Peyer's patch (tissue), 4 donors: ENCODE measurements at places on chromosomes 3 and 15.

GRCh38 chr3:192727032-192727847 is at the start of gene FGF12:
Gene FGF12 (minus strand): TSS chr3:192727541.
- no peak for DNase-seq

DNA sequence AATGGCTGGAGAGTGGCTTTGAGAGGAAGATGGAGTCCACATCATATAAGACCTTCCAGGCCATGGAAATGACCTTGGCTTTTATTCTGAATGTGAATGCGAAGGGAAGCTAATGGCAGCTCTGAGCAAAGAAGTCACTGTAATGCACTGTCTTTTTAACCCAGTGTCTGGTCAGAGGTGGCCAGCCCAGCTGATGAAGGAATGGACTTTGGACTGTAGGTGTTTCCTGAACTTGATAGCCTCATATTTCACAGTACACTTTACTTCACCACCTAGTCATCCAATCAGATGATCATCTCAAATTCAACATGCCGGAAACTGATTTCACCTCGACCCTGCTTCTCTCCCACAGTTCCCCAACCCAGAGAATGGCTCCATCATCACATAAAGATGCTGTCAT is 33.4 kb downstream of the DCLK3 start:
- no peak for DNase-seq

- DNase-seq: peak; percentile 64
Observed at GRCh38 chr3:4071481-4072184, 231.5 kb upstream of the SETMAR start.

DNA sequence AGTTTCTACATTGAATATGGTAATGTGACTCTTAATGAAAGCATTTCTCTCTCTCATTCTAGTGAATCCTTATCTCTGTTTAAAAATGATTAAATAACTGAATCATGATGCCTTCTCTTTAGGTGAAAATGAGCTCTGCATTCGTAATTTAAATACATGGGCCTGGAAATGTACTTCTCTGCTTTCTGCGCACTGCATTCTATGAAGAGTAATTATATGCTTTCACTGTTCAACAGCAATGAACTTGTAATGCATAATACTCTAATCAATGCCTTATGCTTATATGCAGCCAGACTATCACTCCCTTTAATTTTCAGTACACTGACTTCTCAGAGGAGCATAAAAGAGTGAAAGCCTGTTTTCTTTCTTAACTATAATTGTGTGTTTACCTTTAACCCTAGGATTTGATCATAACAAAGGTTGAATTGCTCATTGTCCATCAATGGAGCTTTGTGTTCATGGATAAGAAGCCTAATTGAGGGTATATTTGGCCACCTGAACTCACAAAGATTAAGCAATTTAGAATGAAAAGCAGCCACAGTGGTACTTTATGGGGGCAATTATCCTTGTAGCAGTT is 330.8 kb upstream of the PDZRN3 start:
- DNase-seq: no peak

GRCh38 chr3:27138562-27138961 is 230.6 kb downstream of the NEK10 start:
- no peak for DNase-seq

DNA sequence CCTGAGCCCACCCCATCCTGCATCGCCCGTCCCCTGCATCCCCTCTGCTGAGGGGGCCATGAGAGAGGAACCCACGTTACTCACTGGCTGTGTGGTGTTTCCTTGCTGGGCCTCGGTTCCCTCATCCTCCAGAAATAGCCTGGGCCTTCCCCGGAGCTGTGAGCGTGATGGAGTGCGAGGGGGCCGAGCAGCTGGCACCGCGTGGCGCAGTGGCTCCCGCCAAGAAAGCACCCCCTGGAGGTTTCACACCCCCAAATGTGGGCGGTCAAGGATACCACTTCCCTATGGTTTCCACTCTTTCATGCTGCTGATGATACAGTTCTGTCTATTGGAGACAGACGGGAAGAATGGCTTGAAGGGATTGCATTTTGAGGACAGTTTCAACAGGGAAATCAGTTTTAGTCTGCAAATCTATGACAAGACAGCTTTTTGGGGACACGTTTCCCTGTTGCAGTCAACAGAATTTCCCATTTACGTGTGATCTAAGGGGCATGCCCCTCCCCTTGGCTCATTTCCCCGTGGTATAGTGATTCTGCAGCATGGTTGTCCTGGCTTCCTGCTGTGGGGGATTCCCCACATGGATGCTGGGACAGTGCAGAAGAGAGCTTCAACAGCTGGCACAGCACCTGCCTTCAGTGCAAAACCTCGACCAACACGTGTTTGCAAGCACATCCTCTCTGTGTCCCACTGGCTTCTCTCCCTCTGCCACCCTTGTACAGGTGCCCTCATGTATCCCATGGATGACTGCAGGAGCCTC is 377.5 kb downstream of the LRTM1 start:
- DNase-seq: no peak

DNA sequence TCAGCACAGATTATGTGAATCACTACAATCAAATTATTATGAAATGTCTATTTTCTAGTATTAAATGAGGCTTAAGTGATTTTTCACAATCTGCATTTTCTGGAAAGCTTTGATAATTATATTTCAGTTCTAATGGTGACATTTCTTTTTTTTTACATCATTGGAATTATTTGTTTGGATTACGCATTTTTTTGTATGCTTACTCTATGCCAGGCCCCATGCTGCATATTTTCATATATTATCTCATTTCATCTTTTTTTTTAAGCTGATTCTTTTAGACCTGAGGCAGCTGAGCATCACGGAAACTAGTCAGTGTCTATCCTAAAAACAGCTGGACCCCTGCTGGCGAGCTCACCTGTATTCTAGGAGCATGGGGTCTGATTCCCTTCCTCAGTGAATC is 31.1 kb downstream of the SLCO3A1 start:
- DNase-seq: no peak

DNA sequence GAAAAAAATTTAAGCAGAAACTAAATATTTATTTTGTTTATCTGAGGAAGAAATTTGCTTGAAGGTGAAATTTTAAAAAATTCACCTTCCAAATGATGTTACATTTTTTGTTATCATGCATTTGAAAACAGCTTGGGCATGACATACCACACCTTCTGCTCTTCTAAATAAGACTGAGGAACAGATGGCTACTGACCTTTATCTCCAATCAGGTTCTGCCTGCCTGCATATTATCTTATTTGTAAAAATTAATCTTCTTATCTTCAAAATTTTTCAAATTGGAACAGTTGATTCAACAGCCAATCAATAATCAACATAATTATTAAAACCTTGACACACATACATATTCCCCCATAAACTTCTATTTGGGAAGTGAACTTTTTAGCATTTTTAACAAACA is 641.8 kb upstream of the ZNF385D start:
- DNase-seq: no peak

- no peak for DNase-seq
Observed at GRCh38 chr3:54964081-54964480, 36.2 kb upstream of the LRTM1 start.

- no peak for DNase-seq
Observed at GRCh38 chr3:120496278-120497002, 45.6 kb upstream of the FSTL1 start.

GRCh38 chr15:45993072-45993471 is 358.2 kb downstream of the SQOR start:
- DNase-seq: no peak

- DNase-seq: no peak
Observed at GRCh38 chr3:182879031-182879611, 85.8 kb downstream of the ATP11B start.
